RPMI7951 (cell line): ENCODE measurements at places on chromosomes 13 and 19.

DNA sequence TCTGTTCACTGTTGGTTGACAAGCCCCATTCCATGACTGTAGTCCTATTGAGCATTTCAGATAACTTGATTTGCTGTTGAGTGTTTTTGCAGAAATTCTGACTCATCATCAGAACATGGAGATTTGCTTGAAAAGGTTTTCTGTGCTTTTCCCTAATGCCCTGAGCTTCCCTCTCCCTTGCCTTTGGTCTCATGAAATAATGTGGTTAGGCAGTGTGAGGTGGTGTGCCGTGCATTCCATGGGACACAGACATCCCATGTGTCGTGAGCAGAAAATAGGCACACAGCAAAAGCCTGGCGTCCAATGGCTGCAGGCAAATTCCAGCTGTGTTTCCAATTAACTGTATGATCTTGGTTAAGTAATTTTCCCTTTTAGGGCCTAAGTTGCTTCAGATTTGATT, 197.4 kb downstream of the DLEU7 start:
- DNase-seq, result peak; percentile 93

DNA sequence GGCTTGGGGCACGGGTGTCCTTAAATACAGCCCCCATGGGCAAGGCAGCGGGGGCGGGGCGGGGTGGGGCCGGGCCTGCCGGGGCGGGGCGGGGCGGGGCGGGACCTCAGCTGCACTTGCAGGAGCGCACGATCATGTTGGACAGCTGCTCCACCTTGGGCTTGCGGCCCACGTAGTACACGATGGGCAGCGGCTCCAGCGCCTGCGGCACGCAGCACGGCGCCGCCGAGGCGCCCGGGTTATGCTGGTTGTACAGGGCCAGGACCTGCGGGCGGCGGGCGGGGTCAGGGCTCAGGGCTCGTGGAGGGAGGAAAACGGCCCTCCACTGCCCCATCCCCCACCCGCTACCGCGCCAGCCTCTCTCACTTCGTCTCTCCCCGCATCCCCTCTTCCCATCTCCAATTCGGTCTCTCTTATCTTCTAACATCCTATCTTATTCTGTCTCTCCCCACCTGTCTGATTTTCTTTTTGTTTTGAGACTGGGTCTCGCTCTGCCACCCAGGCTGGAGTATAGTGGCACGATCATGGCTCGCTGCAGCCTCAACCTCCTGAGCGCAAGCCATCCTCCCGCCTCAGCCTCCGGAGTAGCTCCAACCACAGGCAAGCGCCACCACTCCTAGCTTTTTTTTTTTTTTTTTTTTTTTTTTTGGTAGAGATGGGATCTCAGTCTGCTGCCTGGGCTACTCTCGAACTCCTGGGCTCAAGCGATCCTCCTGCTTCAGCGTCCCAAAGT, 21.1 kb downstream of the CCDC97 start:
- no peak for DNase-seq

GRCh38 chr13:84607261-84608013, 725.2 kb upstream of the SLITRK1 start:
- peak; percentile 27 for DNase-seq

GRCh38 chr19:4379383-4380253, 20.7 kb downstream of the SH3GL1 start:
- peak; percentile 62 for DNase-seq

DNA sequence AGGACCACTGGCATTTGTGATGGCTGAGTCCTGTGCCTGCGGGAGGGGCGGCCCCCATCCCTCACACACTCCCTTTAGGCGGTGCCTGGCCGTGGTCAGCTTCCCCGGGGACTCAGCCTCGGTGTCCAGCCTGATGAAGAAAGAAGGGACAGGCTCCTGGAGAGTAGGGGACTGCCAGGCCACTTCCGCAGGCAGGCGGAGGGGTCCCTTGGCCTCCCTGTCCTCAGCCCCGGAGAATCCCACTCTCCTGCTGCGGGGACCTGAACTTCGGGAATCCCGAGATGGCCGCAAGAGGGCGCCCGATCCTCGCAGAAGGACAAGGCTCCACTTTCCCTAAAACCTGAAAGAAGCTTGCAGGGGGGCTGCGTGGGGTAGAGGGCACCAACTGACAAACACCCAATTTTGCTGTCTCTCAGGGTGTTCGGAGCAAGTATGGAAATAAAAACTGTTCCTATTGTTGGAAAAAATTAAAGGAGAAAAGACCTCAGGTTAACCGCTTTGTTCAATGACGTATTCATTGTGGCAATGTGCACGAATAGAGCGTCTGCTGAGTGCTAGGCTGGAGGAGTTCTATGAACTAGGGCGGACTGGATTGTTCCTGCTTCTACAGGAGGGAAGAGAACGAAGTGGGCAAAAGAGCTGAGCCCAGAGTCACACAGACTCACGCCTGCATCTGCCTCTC, 297.3 kb downstream of the ZNF536 start:
- DNase-seq, result peak; percentile 32

DNA sequence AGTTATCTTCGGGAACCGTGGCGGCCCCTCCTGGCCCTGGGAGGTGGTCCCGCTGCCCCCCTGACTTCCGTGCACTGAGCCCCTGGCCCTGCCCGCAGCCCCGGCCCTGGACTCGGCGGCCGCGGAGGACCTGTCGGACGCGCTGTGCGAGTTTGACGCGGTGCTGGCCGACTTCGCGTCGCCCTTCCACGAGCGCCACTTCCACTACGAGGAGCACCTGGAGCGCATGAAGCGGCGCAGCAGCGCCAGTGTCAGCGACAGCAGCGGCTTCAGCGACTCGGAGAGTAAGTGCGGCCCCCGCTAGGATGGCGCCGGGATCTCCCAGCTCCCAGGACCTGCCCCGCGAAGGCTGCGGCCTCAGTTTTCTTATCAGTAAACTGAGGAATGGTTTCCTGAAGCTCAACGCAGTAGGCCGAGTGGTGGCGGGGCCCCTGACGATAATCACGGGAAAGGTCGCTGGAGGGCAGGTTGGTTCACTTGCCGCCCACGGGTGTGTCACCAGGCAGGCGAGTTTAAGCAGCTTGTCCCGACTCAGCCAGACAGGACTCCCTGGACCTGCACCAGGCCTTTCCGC, 924 bp downstream of the RGCC start:
- DNase-seq, result no peak

GRCh38 chr19:573519-573825, 1.1 kb downstream of the BSG start:
- DNase-seq, result no peak

DNA sequence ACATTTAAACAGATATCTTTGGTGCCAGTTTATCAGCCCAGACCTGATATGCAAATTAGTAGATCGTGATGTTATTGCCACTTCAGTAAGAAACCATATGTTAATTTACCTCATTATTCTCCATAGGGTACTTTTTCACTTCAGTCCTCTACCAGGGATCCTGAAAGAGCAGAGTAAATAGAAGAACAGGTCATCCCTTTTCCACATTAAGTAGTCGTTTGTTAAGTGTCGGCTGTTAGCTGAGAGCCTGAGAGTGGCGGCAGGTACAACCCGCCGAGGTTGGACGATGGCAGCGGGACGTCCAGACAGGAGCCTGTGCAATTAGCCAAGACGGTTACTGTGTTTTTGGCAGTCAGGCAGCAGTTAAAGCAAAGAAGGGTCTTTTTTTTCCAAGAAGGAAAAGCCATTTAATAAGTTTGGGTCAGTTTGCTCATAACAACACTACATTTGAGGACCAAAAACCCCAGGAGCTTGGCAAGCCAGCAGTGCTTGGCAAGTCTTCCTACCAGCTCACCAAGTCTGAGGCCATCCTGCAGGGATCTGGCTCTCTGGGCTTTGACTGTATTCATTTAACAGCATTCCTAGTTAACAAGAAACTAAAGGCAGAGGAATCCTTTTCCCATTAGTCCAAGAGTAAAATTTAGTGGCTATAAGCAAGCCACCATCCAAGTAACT, 231.8 kb downstream of the SHISA2 start:
- DNase-seq, result no peak

DNA sequence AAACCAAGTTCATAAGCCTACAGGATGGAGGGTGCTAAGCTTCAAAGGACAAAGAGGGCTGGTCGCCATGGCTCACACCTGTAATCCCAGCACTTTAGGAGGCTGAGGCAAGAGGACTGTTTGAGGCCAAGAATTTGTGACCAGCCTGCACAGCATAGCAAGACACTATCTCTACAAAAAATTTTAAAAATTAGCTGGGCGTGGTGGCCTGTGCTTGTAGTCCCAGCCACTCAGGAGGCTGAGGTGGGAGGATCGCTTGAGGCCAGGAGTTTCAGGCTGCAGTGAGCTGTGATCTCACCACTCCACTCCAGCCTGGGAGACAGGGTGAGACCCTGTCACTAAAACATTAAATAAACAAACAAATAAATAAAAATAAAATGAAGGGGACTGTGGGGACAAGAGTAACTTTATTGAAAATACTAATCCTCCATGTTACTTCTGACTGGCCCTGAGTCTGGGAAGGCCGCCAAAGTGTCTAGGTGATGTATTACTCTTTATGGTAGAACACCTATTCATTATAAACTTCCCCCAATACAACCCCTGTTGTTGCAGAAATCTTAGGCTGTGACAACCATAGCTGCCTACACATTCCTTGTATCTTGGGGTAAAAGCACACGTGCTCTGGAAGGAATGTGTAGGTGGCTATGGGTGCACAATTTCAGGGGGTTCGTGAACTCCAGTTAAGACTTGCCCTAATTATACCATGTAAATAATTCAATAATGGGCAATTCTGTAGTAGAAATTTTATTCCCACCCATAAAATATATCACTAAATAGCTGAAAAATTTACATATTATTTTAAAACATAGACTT, 14.6 kb upstream of the URAD start:
- DNase-seq, result no peak

DNA sequence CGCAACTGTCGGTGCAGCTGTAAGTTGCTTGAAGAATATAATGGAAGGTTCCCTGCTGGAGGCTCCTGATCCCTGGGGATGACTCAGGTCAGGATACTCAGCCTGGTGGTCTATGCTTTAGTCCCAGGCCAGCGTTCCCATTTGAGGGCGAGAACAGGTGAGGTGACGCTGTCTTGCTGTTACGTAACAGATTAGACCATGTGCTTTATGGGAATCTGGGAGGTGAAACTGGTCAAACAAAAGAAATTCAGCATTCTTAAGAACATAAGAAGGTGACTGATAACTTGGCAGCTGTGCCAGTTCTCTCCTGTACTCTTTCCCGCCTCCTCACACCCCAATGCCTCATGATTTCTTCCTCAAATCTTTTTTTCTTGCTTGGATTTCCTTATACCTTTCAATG, at the start of gene CXCL17:
CXCL17 (minus strand) TSS at position 114 of the 400 bp plus-strand sequence. CDS start 114 bp downstream, outside the sequence.
- no peak for DNase-seq

DNA sequence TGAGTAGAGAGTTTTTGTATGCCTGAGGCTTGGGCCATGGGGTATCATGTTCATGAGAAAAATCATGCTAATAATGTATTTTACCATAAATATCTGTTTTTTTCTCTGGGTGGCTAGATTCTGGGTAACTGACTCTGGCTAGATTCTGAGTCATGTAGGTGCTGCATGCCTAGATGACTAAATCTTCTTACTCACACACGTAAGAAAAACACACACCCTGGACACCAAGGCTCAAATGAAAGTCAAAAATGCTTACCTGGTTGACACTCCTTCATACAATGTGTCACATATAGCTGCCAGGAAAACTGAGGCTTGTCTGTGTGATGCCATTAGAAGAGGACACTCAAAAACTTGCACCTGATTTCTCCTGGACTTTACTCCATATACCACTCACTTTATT, 597.4 kb upstream of the SLITRK1 start:
- no peak for DNase-seq

- peak; percentile 91 for DNase-seq
These were observed 3.3 kb downstream of the DOT1L start for GRCh38 chr19:2166741-2167738.

DNA sequence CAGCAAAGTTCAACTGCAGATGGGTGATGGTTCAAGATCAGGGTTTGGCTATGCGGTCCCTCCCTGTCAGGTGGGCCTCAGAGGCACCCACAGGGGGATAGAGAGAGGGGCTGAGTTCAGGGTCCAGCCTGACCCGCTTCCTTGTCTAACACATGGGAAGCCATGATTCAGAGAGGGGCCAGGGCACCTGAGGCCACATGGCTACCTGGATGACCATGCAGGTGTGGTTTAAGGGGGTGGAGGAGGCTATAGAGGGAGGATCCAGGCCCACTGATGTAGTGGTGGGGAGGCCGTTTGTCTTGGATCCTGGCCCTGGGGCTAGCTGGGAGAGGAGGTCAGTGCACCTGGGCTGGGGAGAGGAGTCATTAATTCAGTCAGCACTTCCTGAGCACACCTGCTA, 56.7 kb downstream of the ZNF536 start:
- DNase-seq, result no peak

- no peak for DNase-seq
These were observed 32.4 kb upstream of the CACNA1A start for GRCh38 chr19:13538601-13539253.

DNA sequence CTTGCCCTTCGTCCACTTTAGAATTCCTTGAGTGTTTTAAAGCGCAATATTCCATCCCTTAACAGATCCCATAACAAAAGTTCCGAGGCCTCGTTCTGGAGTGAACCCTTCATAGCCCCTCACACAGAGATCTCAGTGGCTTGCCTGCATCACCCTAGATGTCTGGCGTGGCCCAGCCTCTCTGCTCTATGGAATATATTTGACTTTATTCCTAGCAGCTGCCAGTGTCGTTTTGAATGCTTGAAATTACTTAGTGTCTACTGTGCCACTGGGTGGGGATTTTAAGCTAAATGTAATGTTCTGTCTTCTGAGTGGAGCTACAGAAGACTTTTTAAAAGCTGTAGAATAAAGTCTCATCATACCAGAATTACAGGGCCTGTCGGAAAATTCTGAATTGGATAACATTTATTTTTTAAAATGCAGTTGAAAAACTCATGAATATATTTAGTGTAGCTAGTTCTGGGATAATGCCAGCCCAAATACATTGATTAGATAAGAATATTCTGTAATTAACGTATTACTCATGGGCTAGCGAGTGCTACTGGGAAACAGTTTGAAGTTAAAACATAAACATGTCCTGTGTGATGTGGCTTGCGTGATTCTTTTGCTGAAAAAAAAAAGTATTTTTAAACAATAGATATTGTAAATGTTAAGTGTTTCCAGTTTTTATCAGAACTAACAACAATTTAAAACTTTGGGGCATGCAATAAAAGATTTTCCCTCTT, 111.8 kb downstream of the ESD start:
- DNase-seq, result no peak

- DNase-seq, result no peak
These were observed 209.4 kb downstream of the FOXO1 start for GRCh38 chr13:40456979-40457553.

- no peak for DNase-seq
These were observed 2139.9 kb downstream of the PCDH9 start for GRCh38 chr13:65090186-65090585.

- peak; percentile 70 for DNase-seq
These were observed 13.6 kb upstream of the STRN4 start for GRCh38 chr19:46759817-46760333.

GRCh38 chr19:7480970-7481255, 7.9 kb downstream of the PEX11G start:
- DNase-seq, result no peak

DNA sequence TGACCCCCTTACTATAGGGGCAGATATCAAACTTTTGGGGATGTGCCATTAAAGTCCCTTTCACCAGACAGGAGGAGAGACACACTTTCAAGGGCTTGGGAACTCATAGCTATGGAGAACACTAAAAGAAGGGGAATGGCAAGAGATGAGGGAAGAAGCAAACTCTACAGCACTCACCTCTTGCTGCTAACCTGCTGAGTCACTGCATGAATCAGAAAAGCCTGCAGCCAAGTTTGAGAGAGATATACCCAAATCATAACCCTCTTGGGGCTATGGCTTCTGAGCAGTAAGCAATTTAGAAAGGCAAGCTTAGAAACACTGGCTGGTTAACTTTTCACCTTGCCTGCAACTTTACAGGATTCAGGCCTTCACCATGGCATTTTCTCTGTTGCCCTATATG, 1028.0 kb downstream of the UQCRFS1 start:
- peak; percentile 16 for DNase-seq

GRCh38 chr13:29582171-29582570, 13.3 kb downstream of the SLC7A1 start:
- no peak for DNase-seq
